ENCODE measurements at places on chromosomes 11 and 22. TPM values are rescaled to one million over a fixed set of nuclear protein-coding genes. Genes with fewer than 3 reads are reported as not detected.
A peak's percentile ranks its signal among the peaks of the same experiment; 100 is the strongest.

GRCh38 chr22:28822930-28823551, 22.7 kb upstream of the XBP1 start:
- DNase-seq, result no peak

DNA sequence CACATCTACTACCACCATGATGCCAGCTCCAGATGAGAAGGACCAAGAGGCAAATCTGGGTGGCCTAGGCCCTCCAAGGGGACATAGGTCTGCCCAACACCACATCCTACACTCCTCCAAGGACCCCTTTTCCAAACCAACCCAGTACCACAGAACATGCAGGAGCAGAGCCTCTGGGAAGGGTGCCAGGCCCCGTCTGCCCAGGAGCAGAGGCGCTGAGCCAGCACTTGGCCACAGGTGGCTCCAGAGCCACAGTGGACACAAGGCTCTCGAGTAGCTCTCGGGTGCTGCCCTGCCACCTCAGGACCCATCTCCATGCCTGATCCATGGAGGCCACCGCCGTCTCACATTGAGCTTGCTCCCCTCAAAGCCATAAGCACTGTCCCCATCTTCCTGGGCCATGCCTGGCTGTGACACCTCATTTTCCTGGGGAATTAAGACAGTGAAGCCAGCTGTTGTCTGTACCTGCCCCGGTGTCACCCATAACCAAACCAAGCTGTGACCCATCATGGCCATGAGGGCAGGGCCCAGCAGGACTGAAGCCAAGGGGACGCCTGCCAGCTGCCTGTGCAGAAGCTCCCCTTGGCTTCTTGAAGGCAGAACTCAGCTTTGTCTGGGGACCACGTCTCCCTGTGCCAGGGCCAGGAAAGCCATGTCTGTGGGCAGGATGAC, 7.4 kb downstream of the MOB2 start:
- no peak for DNase-seq

GRCh38 chr11:21710809-21711208, 482.1 kb upstream of the ANO5 start:
- no peak for DNase-seq

The CELF1 gene
- 94.7 TPM for total RNA-seq

GRCh38 chr11:111774955-111775710, 8.9 kb upstream of the PPP2R1B start:
- no peak for DNase-seq

- no peak for DNase-seq
Observed at GRCh38 chr11:70717936-70718595, 319.7 kb downstream of the CTTN start.

DNA sequence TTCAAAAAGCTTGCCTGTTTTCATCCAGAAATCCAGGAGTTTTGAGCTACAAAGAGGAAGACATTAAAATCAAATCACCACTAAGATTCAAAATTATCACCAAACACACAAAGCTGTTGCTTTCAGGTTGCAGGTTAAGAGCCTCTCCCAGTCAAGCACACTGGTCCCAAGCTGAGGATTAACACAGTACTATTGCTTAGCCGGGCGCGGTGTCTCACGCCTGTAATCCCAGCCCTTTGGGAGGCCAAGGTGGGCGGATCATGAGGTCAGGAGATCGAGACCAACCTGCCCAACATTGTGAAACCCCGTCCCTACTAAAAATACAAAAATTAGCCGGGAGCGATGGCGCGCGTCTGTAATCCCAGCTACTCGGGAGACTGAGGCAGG, 1165.1 kb downstream of the LRRC4C start:
- no peak for DNase-seq

DNA sequence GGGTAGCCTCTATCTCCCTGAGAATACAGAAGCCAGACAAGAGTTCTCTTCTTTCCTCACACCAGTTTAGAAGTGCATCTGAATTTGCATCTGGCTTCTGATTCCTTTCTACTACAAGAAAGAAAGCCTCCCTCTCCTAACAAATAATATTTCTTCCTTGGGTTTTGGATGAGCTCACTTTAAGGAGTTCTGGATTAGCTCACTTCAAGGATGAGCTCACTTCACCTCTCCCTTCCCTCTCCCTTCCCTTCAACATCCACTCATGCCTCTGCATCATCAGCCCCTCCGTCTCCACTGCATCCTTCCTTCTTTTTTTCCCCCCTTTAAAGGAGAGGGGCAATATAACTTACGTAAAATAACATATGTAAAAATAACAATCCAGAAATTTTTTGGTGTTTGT, 1.6 kb upstream of the MTNR1B start:
- DNase-seq, result no peak

The ABTB2 gene
- 0.72 TPM for total RNA-seq

The MOGAT2 gene
- total RNA-seq, result 0.07 TPM

- peak; percentile 2 for DNase-seq
Observed at GRCh38 chr22:25485626-25486545, 78.6 kb upstream of the GRK3 start.

- no peak for DNase-seq
Observed at GRCh38 chr11:1349327-1350041, 40.1 kb upstream of the TOLLIP start.

Data from A172 (cell line).